ENCODE measurements at places on chromosomes 6 and 20.
A peak's percentile ranks its signal among the peaks of the same experiment; 100 is the strongest.

DNA sequence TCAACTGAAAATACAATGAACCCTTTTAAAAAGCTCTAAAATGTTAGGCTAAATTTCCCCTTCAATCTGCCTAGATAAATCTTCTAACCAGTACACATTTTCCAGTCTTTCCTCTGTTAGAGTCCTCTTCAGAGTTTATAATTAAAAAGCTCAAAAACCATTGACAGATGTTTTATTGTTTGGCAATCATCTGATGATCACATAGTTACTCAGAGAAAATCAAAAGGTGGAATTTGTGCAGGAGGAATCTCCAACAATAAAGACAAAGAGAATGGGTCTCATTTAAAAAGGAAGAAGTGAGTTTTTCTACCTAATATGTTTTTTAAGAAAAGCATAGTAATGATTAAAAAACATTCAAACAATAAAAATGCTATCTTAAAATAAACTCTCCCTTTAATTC, 3.1 kb downstream of the TRAPPC3L start:
- no peak for DNase-seq

DNA sequence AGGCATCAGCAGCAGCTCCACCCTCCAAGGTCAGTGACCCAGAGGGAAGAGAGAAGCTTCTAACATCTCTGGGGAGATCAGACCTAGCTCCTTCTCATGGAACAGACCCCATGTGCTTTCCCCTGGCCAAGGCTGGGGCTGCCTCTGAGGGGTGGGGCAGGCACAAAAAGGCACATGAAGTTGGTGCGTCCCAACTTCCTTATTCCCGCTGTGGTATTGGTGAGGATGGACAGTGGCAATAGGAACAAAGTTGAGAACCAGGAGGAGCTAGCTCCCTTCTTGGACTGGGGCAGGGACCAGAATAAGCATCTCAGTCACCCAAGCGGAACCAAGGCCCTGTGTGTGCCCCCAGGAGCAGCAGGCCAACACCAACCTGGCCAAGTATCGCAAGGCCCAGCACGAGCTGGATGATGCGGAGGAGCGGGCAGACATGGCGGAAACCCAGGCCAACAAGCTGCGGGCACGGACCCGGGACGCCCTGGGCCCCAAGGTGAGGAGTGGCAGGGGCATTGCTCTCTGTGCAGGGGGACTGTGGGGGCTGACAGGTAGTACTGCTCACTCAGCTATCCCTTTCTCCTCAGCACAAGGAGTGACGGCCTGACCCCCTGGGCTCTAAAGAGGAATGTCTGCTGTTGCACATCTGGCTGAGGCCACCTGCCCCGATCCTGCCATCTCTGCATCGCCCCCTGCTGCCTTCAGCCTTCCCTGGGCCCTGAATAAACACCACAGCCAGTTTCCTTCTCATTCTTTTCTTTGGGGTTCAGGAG, 46.1 kb downstream of the MYH7B start:
- DNase-seq: no peak

- DNase-seq: no peak
Observed at GRCh38 chr6:32684246-32684645, 17.8 kb upstream of the HLA-DQB1 start.

DNA sequence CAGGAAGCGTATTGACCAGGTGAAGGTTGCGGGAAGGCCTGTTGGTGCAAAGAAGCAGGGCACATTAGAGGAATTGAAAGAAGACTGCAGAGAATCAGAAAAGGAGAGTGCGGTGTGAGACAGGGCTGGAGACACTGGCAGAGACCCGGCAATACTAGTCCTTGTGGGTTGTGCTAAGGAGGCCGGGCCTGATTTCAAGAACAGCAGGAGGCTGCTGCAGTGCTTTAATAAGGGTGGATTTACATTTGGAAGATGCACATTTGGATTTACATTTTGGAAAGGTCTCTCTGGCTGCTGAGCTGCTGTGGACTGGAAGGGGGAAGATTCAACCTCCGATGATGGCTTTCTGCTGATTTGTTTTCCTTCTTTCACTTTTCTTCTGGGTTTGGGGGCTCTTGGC, 167.8 kb downstream of the SLC24A3 start:
- no peak for DNase-seq

- DNase-seq: peak; percentile 48
Observed at GRCh38 chr6:107704347-107705013, 119.6 kb downstream of the SCML4 start.

DNA sequence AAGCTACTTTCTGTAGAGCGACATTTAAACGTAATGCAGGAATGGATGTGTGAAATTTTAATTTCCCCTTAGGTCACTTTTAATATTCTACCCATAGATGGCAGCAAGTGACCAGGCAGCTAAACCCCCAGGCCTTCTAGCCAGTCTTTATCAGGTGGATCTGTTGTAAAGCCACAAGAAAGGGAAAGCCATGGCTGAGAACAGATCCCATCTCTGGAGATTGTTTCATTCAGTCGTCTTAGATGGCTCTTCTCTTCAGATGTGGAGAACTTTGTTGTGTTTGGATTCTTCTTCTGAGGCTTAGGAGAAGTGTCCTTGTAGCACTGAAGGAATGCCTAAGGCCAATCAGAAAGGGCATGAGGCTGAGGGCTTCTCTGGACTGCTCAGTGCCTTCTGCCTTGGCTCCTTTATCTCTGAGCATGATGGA, 15.8 kb upstream of the RNF182 start:
- DNase-seq: peak; percentile 79

DNA sequence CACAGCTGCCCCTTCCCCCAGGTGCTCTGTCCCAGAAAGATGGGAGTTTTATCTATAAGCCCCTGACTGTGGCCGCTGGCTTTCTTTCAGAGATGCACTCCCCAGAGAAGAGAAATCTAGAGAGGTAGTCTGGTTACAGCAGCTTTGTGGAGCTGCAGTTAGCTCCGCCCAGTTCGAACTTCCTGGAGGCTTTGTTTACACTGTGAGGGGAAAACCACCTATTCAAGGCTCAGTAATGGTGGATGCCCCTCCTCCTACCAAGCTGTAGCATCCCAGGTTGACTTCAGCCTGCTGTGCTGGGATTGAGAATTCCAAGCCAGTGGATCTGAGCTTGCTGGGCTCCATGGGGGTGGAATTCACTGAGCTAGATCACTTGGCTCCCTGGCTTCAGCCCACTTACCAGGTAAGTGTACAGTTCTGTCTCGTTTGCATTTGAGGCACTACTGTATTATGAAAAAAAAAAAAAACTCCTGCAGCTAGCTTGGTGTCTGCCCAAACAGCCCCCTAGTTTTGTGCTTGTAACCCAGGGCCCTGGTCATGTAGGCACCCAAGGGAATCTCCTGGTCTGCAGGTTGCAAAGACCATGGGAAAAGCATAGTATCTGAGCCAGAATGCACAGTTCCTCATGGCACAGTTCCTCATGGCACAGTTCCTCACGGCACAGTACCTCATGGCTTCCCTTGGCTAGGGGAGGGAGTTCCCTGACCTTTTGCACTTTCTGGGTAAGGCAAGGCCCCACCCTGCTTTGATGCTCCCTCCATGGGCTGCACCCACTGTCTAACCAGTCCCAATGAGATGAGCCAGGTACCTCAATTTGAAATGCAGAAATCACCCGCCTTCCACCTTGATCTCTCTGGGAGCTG, 275.0 kb downstream of the CENPW start:
- DNase-seq: no peak

DNA sequence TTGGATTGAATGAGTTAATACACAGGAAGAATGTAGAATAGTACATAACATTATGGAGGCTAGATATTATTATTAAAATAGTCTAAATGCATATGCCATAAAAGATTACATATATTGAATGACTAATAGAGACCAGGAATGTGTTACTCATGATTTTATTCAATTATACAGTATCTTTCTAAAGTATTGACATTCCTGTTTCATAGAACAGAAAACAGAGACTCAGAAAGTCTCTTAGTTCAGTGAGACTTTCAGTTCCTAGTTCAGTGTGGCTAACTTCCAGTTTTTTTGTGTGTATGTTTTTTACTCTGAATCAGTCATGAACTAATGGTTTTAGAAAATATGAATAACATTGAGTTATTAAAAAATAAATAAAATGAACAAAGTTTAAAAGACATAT, 34.6 kb upstream of the TMEM244 start:
- no peak for DNase-seq

GRCh38 chr6:165983112-165984072, 184.3 kb downstream of the TBXT start:
- DNase-seq: no peak

DNA sequence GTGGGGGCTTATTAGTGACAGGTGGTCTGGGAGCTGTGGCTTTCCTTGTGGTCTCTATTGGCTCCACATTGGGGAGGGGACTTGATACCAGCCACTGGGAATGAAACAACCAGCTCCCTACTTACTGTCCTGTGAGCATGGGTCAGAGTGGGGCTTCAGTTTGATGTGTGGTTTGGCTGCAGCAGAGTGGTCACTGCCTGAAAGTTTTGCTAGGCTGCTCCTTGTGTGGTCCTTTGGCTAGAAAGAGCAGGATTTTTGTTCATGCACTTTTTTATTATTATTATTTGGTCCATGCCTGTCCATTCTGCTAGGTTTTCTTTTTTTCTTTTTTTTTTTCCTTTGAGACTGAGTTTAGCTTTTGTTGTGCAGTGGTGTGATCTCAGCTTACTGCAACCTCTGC, 7.5 kb upstream of the TMEM14B start:
- no peak for DNase-seq

DNA sequence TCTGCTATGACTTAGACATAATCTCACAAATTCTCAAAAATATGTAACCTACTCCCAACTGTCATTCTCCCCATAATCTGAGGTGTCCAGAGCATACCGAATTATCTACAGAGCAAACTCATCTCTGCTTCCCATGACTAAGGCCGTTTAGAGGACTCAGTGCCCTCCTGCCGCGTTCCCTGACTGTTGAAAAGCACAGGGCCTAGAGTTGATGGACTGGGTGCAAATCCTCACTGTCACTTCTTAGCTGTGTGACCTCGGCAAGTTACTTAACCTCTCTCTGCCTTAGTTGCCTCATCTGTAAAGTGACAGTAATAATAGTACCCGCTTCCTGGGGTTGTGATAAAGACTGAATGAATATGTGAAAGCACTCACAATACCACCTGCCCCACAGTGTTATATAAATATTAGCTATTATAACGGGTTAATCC, 4.7 kb upstream of the TUBB2A start:
- DNase-seq: no peak

DNA sequence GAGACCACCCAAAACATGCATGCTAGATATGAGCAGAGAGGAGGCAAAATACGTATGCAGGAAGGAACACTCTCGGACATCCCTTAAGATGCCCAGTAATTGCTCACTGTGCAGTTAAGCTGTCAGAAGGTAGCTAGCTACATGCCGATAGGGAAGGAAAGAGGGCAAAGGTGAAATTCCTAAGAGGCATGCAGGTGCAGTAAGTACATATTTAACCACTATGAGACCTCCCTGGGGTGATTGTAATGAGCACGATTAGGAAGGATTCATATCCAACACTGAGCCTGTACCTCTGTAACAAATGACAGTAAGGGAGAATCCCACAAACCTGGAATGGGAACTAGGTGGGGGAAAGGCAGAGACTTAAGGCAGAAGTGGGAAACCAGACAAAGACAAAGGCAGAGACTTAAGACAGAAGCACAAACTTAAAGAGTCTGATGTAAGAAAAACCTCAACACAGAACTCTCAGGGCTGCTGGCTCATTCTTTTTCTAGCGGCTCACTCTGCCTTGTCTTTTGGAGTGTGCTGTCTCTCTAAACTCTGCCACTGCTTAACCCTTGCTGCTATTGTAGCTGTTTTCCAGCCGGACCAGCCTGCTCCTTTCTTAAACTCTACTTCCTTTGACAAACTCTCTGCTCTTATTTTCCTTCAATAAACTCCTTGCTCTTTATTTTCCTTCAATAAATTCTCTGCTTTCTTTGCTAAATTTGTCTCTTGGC, 148.1 kb downstream of the UBE3D start:
- DNase-seq: no peak

DNA sequence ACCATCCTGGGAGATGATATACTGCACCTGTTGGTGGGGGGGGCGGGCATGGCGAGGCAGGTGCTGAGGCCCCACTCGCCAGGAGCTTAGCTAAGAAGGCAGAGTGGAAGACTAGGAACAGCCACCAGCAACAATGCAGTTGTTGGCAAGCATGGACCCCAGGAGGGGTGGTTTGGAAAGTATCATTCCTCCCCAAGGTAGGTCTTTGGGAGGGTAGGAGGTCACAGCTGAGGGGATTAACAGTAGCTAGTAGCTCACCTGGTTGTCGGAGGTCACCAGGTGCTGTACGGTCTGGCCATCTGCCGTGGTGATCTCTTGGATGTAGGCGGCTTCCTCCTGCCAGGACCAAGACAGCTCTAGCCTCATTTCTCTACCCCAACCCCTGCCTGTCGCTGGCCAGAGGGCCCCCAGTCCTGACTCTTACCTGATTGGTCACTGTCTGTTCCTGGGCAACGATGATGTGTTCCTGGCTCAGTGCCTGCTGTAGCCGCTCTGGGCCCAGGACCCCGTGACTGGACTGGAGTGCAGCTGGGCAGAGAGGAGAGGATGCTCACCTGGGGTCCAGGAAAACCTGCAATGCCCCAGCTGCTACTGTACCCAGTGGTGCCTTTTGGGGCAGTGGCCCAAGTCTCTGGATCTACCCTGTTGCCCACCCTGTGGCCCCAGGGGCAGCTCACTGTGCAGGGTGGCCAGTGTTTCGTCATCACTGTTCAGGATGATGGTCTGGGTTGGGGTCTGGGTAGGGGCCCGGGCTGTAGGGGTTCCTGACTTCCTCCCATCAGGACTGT, 15.3 kb downstream of the PCIF1 start:
- no peak for DNase-seq

DNA sequence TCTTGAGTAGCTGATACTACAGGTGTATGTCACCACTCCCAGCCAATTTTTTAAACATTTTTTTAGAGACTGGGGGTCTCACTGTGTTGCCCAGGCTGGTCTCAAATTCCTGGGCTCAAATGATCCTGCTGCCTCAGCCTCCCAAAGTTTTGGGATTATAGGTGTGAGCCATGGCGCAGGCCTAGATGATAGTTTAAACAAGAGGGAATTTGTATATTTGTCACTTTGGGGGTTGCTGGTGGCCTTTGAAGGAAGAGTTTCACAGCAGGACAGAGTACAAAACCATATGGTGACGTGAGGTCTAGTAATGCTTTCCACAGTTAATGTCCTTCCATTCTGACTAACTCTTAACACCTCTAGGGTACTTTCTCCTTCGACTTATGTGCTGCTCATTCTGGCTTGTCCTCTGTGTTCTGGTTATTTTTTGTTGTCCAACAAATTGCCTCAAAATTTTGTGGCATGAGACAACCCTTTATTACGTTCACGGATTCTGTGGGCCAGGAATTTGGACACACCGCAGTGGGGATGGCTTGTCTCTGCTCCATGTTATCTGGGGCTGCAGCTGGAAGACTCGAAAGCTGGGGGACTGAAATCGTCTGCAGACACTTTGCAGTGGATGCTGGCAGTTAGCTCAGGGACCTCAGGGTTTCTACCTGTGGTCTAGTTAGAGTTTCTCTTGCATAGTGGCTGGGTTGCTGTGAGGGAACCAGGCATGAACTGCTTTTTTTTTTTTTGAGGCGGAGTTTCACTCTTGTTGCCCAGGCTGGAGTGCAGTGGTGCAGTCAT, 23.0 kb upstream of the IER3 start:
- DNase-seq: no peak
